Osteoblast (primary cell): ENCODE measurements at places on chromosomes 2 and 18. TPM values are rescaled to one million over a fixed set of nuclear protein-coding genes. Genes with fewer than 3 reads are reported as not detected.

DNA sequence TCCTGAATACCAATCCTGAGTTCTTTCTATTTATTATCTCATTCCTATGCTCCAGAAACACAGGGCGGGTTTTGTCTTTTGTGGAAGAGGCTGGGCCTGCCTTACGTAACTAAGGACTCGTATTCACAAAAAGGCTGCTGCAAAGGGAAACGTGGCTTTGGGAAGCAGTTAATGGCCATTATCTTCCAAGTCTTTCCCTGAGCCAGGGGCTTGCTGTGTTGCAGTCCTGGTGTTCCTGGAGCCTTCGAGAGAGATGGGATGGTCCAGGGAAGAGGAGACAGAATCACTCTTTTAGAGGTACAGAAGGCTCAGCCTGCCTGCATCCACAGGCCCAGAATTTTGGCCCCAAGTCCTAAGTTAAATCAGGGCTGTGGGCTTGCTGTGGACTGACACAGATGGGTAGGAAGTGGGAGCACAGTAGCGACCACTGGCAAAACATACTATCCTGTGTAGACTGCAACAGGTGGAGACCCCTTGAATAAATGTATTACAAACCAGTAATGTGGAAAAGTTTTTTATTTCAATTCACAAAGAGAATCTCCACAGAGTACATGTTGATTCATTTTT, 139.4 kb upstream of the ST6GAL2 start:
- DNase-seq: no peak

GRCh38 chr2:150698016-150698661, 210.7 kb upstream of the RND3 start:
- peak; percentile 39 for DNase-seq

DNA sequence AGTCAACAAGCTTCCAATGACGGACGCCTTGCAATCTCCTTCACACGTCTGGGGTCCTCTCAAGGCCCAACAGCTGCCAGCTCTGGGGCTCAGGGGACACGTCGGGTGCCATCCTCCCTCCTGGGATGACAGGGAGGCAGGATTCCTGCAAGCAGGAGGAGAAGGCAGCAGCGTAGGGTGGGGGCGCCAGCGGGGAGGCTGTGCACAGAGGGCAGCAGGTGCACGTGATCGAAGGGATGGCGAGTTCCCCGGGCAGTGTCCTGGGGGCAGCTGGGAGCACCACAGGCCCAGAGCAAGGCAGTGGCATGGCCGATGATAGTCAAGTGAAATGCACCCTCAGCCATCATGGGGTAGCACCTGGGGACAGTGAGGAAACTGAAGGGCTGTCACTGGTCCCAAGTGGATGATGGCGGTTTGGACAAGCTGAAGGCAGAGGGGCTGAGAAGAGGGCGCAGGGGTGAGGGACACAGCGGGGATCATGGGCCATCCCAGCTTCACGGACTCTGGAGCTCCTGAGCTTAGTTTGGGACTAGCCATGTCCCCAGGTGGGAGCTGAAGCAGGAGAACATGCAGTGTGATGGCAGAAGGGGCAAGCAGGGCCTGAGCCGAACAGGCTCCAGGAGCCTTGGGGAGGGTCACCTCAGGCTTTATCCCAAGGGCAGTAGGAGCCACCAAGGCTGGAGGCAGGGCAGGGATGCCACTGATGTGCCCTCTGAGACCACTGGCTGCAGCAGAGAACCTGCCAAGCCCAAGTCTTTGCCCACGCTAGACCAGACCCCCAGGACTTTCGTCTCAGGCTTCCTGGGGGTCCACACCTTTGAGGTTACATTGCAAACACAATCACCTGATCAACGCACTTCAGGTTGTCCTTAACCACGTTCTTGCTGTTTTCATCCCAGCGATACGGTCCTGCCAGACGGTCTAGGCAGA, 16.3 kb upstream of the SNED1 start:
- DNase-seq: no peak

- no peak for DNase-seq
These were observed 99.1 kb downstream of the ADD2 start for GRCh38 chr2:70668911-70669310.

The ABCG8 gene
- total RNA-seq: not detected in 2 replicates

DNA sequence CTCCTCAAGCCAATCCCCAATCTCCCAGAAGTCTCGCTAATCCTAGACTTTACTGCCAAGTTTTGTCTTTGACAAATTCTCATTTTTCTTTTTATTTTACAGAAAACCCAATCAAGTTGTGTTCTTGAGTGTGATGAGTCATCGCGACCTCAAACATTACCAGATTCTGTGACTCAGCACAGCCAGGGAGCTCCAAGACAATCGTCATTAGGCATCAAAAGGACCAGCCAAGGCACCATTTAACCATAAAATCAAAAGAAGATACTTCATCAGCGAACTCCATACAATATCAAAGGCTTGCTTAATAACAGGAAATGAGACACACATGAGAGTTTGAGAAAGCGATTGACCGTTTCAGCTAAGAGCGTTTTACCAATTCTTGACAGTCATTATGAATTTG, 146.2 kb upstream of the AGAP1 start:
- DNase-seq: peak; percentile 95
